ENCODE measurements at places on chromosomes 3 and 15. TPM values are rescaled to one million over a fixed set of nuclear protein-coding genes. Genes with fewer than 3 reads are reported as not detected.

GRCh38 chr3:46676601-46677410, 16.7 kb downstream of the ALS2CL start:
- peaks cover 9% of the 10 kb centered on the region for H3K36me3 ChIP-seq
- H3K27ac ChIP-seq = no peak overlapping the region
- peaks cover 3% of the 10 kb centered on the region for H3K4me1 ChIP-seq
- no peaks in the 10 kb centered on the region for H3K27me3 ChIP-seq
- no peak overlapping the region for H3K4me3 ChIP-seq

DNA sequence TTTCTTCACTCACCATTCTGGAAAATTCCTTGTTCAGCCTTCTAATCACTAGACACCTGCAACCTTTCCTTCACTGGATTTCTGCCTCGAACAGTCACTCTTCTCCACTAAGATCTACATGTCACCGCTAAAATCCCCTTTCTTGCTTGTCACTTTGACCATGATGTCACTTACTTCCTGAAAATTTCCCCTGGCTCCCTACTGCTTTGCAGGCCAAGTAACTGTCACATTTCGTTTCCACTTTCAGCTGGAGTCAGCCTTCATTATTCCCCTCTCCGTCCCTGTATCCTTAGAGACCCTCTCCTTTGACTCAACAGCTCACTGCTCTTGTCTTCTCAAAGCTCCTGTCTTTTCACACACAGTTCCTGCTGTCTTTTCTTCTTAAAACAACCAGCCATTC, 15.9 kb downstream of the CHL1 start:
- no peaks in the 10 kb centered on the region for H3K4me1 ChIP-seq
- H3K27me3 ChIP-seq = no peaks in the 10 kb centered on the region
- no peak for DNase-seq
- H3K27ac ChIP-seq = no peak overlapping the region
- H3K36me3 ChIP-seq = no peaks in the 10 kb centered on the region
- H3K4me3 ChIP-seq = no peak overlapping the region

GRCh38 chr15:85479071-85479647, 98.8 kb downstream of the AKAP13 start:
- H3K27ac ChIP-seq = peak overlapping the region; percentile 75
- H3K4me3 ChIP-seq = no peak overlapping the region
- peaks cover 62% of the 10 kb centered on the region for H3K4me1 ChIP-seq
- H3K36me3 ChIP-seq = no peaks in the 10 kb centered on the region

Gene SIDT1
- 53.8 TPM for total RNA-seq

Gene PIERCE2
- 0.97 TPM for total RNA-seq

Gene WDR5B
- total RNA-seq = 4.6 TPM

- H3K27me3 ChIP-seq = peaks cover 18% of the 10 kb centered on the region
- no peak overlapping the region for H3K27ac ChIP-seq
- no peaks in the 10 kb centered on the region for H3K36me3 ChIP-seq
- H3K4me3 ChIP-seq = no peak overlapping the region
- no peak for DNase-seq
- H3K4me1 ChIP-seq = no peaks in the 10 kb centered on the region
Observed at GRCh38 chr15:91694131-91694830, 159.2 kb upstream of the SLCO3A1 start.

DNA sequence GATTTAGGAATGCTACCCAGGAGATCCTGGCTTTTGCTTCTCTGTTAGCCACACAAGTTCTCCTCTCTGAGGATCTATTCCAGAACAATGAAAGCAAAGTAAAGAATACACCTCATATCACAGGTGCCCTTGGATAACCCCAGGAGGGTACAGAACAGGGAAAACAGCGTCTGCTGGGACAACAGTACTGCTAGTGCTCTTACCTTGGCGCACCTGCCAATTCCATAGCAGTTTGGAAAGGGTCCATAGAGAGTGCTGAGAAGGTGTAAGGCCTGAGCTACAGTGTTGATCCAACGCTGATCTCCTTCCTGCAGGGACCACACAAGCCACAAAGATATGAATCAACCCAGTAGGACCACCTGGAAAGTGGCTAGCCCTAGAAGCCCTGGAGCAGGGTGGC, 12.9 kb upstream of the PRC1 start:
- no peak for DNase-seq
- H3K36me3 ChIP-seq = peaks cover 19% of the 10 kb centered on the region
- peaks cover 11% of the 10 kb centered on the region for H3K4me1 ChIP-seq
- no peak overlapping the region for H3K4me3 ChIP-seq

GRCh38 chr3:193974671-193975535, 161.0 kb upstream of the HES1 start:
- peaks cover 53% of the 10 kb centered on the region for H3K27me3 ChIP-seq
- no peak overlapping the region for H3K27ac ChIP-seq
- no peak for DNase-seq
- H3K4me3 ChIP-seq = no peak overlapping the region
- no peaks in the 10 kb centered on the region for H3K36me3 ChIP-seq
- peaks cover 9% of the 10 kb centered on the region for H3K4me1 ChIP-seq

DNA sequence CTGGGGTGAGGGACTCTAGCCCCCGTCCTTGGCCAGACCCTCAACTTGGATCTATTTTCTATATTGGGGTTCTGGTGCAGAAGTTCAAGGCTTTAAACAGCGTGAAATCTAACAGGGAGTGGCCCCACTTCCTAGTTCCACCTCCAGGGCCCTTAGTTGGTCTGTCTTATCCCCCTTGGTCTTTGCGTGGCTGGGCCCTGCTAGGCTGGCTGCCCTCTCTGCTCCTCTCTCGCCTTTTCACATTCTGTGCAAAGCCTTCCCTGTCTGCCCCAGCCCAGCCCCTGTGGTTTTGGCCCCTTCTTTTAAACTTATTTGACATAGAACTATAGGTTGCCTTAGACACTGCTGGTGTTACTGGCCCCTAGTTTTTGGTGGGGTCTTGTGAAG, 5.6 kb downstream of the PPCDC start:
- no peak overlapping the region for H3K4me3 ChIP-seq
- H3K36me3 ChIP-seq = no peaks in the 10 kb centered on the region
- DNase-seq = no peak
- peak overlapping the region; percentile 34 for H3K27ac ChIP-seq
- H3K4me1 ChIP-seq = peaks cover 32% of the 10 kb centered on the region

GRCh38 chr3:72836923-72837322, 11.3 kb downstream of the SHQ1 start:
- no peak for DNase-seq
- H3K27ac ChIP-seq = no peak overlapping the region
- H3K27me3 ChIP-seq = no peaks in the 10 kb centered on the region
- peaks cover 14% of the 10 kb centered on the region for H3K4me1 ChIP-seq

GRCh38 chr15:29140475-29141307, 128.9 kb downstream of the NSMCE3 start:
- peaks cover 62% of the 10 kb centered on the region for H3K27me3 ChIP-seq
- H3K36me3 ChIP-seq = peaks cover 4% of the 10 kb centered on the region
- H3K4me1 ChIP-seq = peaks cover 14% of the 10 kb centered on the region
- no peak for DNase-seq

Gene SLC22A14
- total RNA-seq = 0.23 TPM

Gene MORC1
- not detected for total RNA-seq

DNA sequence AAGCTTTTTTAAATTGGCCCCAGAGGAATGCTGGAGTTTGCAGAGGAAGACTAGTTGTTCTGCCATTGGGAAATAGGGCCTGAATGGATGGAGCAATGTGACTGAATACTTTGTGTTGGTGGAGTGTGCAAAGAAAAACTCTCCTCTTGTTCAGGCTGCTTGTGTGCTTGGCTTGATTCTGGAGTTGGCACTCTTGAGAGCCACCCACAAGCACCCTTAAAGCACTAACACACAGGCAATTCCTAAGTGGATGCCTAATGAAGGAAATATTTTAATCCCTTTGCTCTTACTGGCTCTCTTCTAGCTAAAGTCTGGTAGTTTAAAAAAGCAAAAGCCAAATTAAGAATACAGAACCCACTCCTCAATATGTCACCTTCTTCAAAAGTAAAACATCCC, 304.4 kb upstream of the C2CD4B start:
- H3K27me3 ChIP-seq = peaks cover 40% of the 10 kb centered on the region
- no peak overlapping the region for H3K27ac ChIP-seq
- no peak overlapping the region for H3K4me3 ChIP-seq
- H3K36me3 ChIP-seq = no peaks in the 10 kb centered on the region
- peaks cover 4% of the 10 kb centered on the region for H3K4me1 ChIP-seq

DNA sequence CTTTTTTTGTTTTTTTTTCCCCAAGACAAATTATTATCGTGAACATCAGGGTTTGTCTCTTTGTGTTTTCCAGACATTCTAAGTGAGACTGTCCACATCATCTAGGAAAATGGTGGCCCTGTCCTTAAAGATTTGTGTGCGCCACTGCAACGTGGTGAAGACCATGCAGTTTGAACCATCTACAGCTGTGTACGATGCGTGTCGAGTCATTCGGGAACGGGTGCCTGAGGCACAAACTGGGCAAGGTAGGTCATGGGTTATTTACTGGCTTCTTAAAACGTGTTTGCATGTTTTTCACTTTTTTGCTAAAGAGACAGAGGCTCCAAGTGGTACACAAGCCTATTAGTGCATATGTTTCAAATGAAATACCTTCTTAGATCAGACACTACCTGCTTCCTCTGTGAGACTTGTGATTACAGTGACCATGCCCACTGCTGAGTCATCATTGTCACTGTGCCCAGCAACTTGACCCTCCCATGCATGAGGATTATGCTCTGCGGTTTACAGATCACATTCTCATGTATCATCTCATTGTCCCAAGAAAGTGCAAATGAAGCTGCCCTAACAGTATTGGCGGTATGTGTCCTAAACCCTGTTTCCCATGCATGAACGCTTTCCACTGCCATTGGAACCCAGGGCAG, 395.2 kb upstream of the TPM1 start:
- H3K27me3 ChIP-seq = peaks cover 33% of the 10 kb centered on the region
- peaks cover 3% of the 10 kb centered on the region for H3K4me1 ChIP-seq
- H3K4me3 ChIP-seq = no peak overlapping the region
- DNase-seq = no peak
- H3K36me3 ChIP-seq = peaks cover 4% of the 10 kb centered on the region

DNA sequence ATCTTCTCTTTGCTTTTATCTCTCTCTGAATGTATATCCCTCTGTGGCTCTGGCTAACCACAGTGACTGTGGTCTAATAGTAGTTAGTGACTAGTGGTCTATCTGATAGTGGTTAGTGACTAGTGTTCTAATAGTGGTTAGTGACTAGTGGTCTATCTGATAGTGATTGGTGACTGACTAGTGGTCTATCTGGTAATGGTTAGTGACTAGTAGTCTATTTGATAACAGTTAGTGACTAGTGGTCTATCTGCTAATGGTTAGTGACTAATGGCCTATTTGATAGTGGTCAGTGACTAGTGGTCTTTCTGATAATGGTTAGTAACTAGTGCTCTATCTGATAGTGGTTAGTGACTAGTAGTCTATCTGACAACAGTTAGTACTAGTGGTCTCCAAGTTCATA, 110.5 kb downstream of the MDFIC2 start:
- H3K36me3 ChIP-seq = no peaks in the 10 kb centered on the region
- no peak for DNase-seq
- H3K27me3 ChIP-seq = no peaks in the 10 kb centered on the region
- H3K4me1 ChIP-seq = no peaks in the 10 kb centered on the region
- H3K4me3 ChIP-seq = no peak overlapping the region

Gene KNG1
- not detected for total RNA-seq

- H3K4me3 ChIP-seq = no peak overlapping the region
- peaks cover 2% of the 10 kb centered on the region for H3K36me3 ChIP-seq
- H3K27me3 ChIP-seq = no peaks in the 10 kb centered on the region
- no peak overlapping the region for H3K27ac ChIP-seq
- DNase-seq = no peak
Observed at GRCh38 chr3:131233900-131234668, 147.5 kb upstream of the NUDT16 start.

GRCh38 chr3:129942296-129942695, 32.2 kb upstream of the TRH start:
- peaks cover 13% of the 10 kb centered on the region for H3K4me1 ChIP-seq
- H3K27ac ChIP-seq = no peak overlapping the region
- H3K27me3 ChIP-seq = peaks cover 43% of the 10 kb centered on the region
- DNase-seq = no peak
- no peak overlapping the region for H3K4me3 ChIP-seq

DNA sequence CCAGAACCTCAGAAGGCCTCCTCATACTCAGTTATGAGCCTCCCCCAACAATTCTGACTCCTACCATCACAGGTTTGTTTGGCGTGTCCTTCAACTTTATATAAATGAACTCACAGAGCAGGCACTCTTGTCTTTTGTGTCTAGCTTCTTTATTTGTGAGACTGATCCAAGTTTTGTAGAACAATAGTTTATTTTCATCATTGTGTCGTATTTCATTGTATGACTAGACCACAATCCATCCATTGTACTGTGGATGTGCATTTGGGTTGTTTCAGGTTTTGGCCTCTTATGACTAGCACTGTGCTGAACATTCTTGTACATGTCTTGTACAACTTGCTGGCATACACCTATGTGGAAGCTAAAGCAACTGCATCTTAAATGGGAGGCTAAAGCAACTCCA, 292.8 kb upstream of the LYSMD4 start:
- H3K36me3 ChIP-seq = no peaks in the 10 kb centered on the region
- no peak overlapping the region for H3K27ac ChIP-seq
- no peaks in the 10 kb centered on the region for H3K4me1 ChIP-seq
- H3K27me3 ChIP-seq = no peaks in the 10 kb centered on the region
- H3K4me3 ChIP-seq = no peak overlapping the region

DNA sequence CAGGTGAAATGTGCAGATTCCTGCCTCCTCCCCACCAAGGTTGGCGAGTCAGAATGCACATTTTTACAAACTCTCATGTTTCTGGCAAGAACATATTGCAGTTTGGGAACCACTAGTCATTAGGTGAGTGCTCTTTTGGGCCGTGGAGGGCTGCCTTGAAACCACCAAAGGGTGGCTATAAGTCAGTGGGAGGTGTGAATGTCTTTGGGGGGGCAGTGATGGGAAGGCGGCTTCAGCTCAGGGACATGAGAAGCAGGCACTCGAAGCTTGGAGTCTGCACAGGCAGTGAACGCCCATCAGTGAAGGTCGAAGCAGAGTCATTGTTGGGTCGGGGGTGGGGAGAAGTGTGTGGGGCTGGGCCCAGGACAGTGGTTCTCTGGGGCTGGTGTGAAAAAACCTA, 1.1 kb downstream of the NOX5 start:
- no peak overlapping the region for H3K27ac ChIP-seq
- DNase-seq = no peak
- peaks cover 3% of the 10 kb centered on the region for H3K36me3 ChIP-seq
- peaks cover 33% of the 10 kb centered on the region for H3K27me3 ChIP-seq
- no peak overlapping the region for H3K4me3 ChIP-seq

DNA sequence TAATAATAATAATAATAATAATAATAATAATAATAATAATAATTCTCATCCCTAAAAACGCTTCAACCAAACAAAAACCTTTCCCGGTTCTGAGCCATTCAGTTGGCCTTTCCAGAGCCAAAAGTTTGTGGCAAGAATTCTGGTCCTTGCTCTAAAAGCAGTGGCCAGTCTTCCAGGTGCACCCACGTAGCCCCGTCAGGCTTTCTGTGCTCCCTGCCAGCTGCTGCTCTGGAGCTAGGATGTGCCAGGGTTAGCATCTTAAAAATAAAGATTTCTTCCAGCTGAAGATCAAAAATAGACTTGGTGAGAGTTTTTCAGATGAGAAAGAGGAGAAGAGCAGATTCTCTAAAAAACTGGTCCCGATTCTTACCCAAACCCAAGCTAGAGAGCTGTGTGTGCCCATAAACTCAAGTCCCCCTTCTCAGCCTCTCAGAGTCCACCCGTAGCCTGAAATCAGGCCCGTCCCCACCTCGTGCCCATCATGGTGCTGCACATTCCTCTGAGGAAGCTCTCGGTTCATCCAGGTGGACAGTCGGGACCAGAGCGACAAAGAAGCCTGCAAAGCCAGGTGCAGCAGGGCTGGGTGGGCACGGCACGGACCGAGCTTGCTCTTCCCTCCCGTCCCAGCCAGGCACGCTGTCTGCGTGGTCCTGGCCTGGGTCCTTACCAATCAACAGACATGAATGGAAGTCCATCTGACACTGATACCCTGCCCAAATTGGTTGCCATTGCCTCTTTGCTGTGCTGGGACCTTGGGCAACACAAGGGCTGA, 155.6 kb downstream of the LRRC28 start:
- no peaks in the 10 kb centered on the region for H3K4me1 ChIP-seq
- no peak overlapping the region for H3K27ac ChIP-seq
- no peak for DNase-seq

Measured in T-helper 17 cell (primary cell).